Mesenchymal stem cell (in vitro differentiated cells and primary cell): ENCODE measurements at places on chromosomes 7 and 10.

GRCh38 chr7:64802699-64803098 lies 8.5 kb downstream of the ZNF138 start:
- no peak for DNase-seq

DNA sequence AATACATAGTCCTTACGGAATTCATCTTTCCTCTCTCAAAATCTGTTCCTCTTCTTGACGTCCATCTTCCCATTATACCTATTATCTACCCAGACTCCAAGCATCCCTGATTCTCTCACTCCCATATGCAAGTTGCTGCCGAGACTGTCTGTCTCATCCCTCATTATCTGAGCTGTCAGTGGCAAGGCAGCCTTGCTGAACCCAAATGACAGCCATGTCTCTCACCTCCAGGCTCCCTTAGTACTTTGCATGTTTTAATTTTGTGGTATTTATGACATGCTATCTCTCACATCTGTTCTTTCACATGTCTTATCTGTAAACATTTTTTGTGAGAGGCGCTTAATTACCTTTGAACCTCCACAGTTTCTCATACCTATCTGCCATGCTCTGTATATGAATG lies 54.4 kb upstream of the IFRD1 start:
- DNase-seq, result no peak

- no peak for DNase-seq
Observed at GRCh38 chr10:15349112-15349511, 22.0 kb downstream of the FAM171A1 start.

- DNase-seq, result no peak
Observed at GRCh38 chr7:131683536-131684125, 127.2 kb upstream of the PODXL start.

- DNase-seq, result no peak
Observed at GRCh38 chr10:71293446-71294084, 25.5 kb upstream of the SLC29A3 start.

GRCh38 chr7:932651-932975 lies 21.9 kb downstream of the ADAP1 start:
- DNase-seq, result no peak

GRCh38 chr7:112743811-112744210 lies 46.4 kb downstream of the TMEM168 start:
- no peak for DNase-seq

GRCh38 chr7:124992851-124993562 lies 63.4 kb upstream of the POT1 start:
- peak; percentile 90 for DNase-seq

- no peak for DNase-seq
Observed at GRCh38 chr10:121322776-121323175, 275.5 kb downstream of the FGFR2 start.

GRCh38 chr7:156751319-156751718 lies 110.7 kb downstream of the RNF32 start:
- peak; percentile 95 for DNase-seq

GRCh38 chr7:155578016-155578415 lies 31.7 kb upstream of the CNPY1 start:
- DNase-seq, result no peak

- DNase-seq, result no peak
Observed at GRCh38 chr10:3340127-3340730, 167.6 kb upstream of the PITRM1 start.

DNA sequence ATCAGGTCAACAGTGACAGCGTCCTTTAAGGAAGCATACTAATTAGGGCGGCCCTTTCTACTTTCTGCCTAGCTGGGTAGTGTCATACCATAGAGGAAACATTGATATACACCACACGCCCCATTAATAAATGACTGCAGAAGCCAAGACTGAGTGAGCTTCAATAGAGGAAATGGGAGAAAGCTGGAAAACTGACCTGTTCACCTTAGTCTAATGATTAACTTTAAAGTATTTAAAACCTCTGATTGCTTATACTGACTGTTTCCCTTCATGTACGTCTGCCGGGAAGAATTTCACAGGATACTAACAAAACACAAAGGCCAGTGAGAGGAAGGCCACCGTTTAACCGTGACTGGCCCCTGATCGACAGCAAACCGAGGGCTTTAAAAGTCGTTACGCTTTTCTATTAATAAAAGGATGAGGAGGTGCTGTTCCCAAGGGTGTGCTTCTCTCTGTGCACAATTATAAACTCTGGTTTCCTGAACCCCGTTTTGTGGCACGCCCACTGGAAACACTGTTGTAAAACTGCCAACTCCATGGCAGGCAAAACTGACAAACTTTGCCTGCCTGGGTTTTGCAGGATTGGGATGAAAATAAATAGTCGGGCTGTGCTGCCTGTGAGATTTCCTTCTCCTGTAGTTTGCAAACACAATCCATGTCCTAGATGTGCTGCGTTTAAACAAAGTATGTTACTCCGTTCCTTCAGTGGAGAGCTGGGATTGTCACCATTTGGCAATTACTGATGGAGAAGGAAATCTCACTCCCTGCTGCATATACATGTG lies 137.6 kb downstream of the NRP1 start:
- peak; percentile 23 for DNase-seq

- no peak for DNase-seq
Observed at GRCh38 chr10:5643346-5644067, 22.9 kb downstream of the ASB13 start.

GRCh38 chr7:102832674-102833073 lies 80.1 kb upstream of the LRRC17 start:
- DNase-seq, result no peak

DNA sequence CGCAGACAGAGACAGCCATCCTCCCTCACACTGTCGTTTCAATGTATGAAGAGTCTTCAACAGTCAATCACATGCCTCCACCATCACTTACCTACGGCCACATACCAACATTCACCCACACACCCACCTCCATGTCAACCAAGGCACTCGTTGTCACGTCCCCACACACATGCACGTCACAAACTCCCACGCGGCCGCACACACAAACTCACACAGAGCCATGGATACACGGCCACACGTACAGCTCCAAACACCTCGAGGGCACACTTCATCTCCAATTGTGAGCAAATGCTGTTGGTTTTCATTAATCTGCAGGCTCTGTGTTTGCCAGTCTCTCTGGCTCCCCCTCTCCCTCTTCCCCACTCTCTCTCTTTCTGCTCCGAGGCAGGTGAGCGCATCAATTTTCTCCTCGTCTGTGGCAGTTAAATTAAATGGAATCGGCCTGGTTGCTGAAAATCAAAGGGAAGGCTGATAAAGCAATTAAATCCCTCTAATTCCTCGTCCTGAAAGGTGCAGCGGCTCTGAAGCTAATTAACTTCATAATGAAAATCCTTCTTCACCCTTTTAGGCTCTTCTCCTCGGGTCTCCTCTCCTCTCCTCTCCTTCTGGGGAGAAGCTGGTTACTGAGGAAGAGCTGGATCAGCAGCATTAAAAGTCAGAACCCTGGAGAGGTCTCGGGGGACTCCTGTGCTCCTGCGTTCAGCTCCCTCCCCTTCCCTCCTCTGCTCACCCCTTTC lies 53.8 kb upstream of the SLF2 start:
- no peak for DNase-seq

GRCh38 chr7:15848901-15849300 lies 162.4 kb upstream of the MEOX2 start:
- no peak for DNase-seq

DNA sequence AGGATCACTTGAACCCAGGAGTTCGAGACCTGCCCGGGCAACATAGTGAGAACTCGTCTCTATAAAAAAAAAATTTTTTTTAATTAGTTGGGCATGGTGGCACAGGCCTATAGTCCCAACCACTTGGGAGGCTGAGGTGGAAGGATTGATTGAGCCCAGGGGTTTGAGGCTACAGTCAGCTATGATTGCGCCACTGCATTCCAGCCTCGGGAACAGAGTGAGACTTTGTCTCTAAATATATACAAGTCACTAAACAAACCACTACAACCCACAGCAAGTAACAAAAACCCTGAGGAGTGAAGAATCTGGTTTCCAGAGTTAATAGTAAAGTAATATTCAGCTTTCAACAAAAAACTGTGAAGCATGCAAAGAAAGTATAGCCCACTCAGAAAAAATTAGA lies 32.7 kb upstream of the HHEX start:
- DNase-seq, result peak; percentile 49

DNA sequence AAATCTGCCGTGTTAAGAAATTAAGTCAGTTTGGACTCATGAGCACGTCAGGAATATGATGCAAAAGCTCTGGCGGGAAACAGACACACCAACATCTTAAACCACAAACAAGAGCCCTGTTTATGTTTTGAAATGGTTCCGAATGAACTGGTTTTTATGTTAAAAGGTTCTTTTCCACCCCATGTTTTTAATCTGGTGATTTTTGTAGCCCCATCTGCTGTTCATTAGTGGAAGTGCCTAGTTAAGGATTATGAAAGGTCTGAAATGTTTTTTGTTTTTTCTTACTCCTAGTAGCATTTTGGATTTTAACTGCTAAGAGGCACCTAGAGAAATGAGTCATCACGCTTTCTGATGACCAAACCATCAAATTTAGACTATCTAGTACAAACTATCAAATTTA lies 404.1 kb upstream of the MKI67 start:
- peak; percentile 4 for DNase-seq

DNA sequence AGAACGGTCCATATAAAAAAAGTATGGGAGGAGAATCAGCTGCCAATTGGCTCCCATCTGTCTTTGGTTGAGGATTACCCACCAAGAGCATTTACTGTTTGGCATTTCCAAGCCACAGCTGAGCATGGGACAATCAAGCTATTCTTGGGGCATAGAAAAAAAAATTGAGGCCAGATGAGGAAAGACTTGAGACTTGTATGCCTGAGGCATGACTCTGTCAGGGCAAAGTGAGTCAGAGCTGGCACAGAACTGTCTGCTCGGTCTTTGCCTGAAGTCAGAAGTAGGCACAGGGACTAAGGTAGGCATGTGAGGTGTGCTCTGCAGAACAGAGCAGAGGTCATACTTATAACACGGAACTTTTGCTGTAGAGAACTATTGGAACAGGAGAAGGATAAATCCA lies 126.5 kb upstream of the CHRM2 start:
- peak; percentile 2 for DNase-seq

GRCh38 chr7:142436601-142437000 lies 178.7 kb upstream of the PRSS58 start:
- peak; percentile 49 for DNase-seq

DNA sequence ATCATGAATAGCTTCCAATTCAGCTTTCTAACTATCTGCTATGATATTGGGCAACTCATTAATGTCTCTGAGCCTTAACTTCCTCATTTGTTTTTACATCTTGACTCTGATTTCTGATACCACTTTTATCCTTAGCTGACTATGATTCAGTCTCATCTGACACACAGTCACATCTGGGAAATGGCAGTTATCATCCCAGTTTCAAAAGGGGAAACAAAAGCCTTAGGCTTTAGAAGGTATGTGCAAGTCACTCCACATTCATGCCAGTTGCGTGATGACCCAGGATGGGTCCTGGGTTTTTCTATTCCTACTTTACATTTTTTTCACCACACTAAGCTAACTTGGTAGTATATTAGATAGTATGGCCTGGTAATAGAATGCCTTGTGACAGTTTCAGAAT lies 12.7 kb downstream of the SCIN start:
- DNase-seq, result no peak

GRCh38 chr7:70233776-70234175 lies 635.5 kb downstream of the AUTS2 start:
- DNase-seq, result no peak

- DNase-seq, result peak; percentile 86
Observed at GRCh38 chr10:83685458-83685857, 453.9 kb upstream of the GHITM start.

DNA sequence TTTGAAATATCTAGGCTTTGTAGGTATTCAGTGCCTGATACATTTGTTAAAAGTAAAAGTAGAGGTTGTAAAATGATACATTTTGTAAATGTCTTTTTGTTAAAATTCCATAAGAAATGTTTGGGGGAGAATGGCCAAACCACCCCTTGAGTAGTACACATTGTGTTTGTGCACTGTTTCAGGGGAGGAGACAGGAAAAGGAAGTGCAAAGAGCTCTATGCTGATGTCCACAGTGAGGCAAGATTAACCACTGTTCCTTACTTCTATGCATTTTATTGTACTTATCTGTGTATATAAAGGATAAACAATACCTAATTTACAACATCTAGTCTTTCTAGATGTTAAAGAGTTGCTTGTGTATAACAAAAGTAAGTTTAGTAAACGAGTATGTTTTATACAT lies 7.4 kb upstream of the CYCS start:
- no peak for DNase-seq

- no peak for DNase-seq
Observed at GRCh38 chr7:111867348-111867931, 305.1 kb upstream of the IMMP2L start.

DNA sequence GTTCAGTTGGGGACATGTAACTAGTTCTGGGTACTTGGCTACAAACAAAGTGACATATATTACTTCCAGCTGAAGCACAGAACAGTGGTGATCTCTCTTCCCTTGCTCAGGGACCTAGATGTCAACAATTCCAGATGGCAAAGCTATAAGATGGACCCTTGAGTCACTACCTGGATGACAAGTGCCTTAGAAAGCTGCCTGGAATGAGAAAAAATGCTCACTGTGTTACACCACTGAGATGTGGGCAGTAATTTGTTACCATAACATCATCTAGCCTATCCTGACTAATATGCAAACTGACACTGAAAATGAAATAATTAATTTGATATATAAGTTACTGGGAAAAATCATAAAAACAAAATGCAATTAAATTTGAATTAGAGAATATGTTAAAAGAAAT lies 16.4 kb upstream of the CTTNBP2 start:
- no peak for DNase-seq
